Astrocyte of the hippocampus (primary cell): ENCODE measurements at places on chromosomes 4 and X.

DNA sequence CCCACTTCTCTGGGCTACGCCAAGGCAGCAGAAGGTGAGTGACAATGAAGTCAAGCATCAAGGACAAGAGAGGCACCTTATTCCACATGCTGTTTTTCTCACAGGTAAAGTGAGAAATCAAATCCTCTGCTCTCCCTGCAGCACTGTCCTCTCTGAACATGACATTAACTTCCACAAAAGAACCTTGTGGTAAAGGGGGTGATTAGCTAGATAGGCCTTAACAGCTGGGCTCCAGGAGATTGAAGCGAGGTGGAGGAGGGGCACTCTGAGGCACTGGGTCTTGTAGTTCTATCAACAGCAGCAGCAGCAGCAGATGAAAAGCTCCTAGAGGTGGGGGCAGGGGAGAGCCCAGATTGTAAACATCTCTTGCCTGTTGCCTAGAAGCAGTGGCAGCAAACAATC is 96.8 kb upstream of the CXXC4 start:
- DNase-seq = peak; percentile 3

DNA sequence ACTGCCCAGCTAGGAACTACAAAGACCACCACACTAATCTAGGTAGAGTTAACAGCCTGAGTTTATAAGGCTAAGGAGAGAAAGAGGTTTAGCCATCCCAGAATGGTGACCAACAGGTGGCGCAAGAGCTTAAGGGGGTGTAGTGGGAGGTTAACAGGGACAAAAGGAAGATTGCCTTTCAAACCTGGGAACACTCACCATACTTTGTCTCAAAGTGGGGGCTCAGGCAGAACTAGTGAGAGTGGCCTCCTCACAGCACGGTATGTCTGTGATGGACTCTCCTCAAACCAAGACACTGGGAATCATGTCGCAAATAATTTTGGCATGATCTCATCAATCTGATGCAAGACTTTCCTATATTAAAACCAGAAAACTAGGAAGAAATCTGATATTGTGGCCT is 23.4 kb downstream of the CCNI start:
- DNase-seq = no peak

GRCh38 chr4:79357365-79357764 is 31.5 kb upstream of the NAA11 start:
- no peak for DNase-seq

DNA sequence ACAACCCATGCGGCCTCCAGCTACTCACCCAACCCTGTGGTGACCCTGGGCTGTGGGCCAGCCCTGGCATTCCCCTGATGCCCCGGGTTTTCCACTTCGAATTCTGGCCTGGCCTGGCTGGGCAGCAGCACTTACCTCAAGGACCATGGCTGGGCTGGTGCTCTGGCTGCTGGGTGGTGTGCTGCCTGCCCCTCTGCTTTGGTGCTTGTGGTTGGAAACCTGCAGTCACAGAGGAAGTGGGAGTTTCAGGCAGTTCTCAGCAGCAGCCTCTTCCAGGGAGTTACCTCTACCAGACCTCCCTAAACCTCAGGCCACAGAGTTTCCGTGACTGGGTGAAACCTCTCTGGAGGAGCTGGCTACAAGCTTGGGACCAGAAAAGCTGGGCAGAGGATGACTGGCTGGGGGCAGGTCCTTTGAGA is at the start of gene CXCR3:
Gene CXCR3, minus strand, starts transcription at position 209 of the 419 bp plus-strand sequence. Its CDS starts 62 bp downstream, at position 147.
- peak; percentile 54 for DNase-seq

GRCh38 chrX:3697701-3698279 is 15.7 kb downstream of the PRKX start:
- DNase-seq = peak; percentile 86

DNA sequence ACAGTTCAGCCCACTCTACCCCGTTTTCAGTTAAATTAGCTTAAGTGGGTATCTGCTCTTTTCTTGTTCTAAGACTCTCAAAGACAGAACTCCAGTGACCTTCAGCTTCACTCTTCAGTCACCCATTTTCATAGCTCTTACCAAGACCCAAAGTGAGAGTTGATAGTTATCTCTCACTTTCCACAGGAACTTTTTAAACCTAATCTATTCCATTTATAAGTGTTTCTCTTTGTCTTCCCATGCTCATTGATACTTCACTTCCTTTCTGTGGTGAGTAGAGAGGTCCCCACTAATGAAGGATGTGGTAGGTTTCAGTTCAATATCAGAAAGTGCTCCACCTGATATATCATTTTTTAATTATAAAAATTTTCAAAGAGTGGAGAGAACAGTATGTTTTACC is 33.4 kb downstream of the COX18 start:
- no peak for DNase-seq

GRCh38 chr4:85883180-85883579 is 408.2 kb downstream of the ARHGAP24 start:
- DNase-seq = no peak

DNA sequence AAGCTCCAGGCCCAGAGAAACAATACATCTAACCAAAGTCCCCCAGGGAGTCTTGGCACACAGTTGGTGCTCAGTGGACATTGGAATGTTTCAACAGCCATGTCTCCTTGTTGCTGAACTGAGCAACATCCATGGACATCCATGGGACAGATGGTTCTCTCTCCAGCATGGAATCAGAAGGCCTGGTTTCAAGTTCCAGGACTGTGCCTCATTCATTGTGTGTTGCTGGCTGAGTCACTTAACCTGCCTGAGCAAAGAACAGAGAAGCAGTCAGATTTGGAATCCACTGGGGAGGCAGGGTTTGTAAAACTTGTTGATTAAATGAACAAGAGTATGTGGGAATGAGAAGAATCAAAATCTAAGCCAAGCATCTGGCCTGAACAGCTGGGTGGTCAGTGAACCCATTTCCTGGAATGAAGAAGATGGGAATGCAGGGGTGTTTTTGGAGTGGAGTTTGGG is 147.9 kb downstream of the CHIC2 start:
- peak; percentile 31 for DNase-seq
